Pancreas (tissue), 10 donors: ENCODE measurements at places on chromosomes 1 and 21.

DNA sequence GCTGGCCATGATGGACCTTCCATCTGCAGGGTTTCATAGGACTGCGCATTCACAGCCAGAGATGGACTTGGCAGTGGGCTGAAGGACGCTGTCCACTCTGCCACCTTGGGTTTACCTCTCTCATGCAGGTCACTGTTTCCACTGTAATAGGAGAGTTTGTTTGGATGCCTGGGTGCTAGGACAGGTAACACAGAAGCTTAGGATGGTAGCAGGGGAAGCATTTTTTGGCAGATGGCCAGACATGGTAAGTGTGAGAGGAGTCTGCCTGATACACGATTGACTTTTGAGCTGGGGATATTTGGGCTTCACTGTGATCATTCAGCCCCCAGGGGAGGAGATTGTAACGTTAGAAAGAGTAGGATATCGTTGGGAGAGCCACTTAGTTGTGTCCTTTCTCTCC is 11.8 kb downstream of the PSEN2 start:
- no peak for DNase-seq

DNA sequence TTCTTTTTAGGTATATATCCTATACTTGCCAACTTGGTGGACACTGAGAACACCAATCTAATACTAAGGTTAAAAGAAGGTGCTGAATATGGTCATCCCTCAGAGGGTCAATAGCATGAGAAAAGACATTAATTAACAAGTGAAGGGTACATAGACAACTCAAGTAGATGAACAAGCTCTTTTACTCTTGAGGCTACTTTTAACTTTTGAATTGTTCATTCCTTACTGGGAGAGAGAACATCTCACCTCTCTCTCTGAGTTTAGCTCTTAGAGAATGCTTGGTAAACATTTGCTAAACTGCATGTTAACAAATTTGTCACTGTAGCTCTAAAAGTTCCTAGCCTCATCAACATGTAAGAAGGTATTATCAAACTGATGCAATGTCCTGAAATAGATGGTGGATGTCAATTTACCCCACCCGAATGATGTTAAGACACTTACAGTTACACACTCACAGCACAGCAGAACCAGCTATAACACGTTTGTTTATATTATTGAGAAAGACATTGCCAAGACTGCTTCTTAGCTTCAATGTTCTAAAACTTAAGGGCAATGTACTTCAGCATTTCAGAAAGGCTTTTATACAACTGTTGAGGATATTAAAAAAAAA is 35.9 kb downstream of the HEATR1 start:
- DNase-seq, result no peak

- DNase-seq, result no peak
Measured at GRCh38 chr1:87190402-87190801, 138.3 kb upstream of the LMO4 start.

- DNase-seq, result no peak
Measured at GRCh38 chr1:178294654-178295053, 200.8 kb downstream of the RASAL2 start.

DNA sequence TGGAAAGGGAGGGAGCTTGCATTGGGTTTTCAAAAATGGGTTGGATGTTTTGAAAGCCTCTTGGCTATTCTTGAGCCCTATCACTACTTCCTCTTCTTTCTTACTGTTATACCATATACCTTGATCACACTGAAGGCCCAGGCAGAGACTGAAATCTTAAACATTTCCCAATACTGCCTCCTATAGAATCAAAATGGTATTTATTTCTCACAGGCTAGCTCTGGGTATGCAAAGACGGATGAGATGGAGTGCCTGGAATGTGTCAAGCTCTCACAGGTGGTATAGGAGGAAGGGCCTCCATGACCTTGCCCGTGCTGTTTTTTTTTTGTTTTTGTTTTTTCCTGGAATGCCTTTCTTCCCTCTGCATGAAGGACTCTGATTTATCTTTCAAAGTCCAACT is 268.4 kb upstream of the USP24 start:
- no peak for DNase-seq

DNA sequence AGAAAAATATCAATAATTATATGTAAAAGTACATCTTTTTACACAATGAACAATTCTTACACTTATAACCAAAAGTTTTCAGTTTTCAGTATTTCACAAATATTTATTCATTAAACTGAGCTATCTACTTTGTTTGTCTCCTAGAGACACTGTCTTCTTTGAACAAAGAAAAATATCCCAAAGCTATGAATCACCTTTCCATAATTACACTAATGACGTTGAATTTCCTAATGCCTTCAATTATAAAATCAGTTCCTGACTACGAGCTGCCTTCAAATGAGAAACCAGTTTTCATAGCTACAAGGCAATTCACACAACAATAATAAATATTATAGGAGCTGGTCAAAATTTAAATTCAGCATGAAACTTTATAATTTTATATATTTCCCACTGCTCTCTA is 201.8 kb upstream of the BRINP3 start:
- DNase-seq, result no peak

DNA sequence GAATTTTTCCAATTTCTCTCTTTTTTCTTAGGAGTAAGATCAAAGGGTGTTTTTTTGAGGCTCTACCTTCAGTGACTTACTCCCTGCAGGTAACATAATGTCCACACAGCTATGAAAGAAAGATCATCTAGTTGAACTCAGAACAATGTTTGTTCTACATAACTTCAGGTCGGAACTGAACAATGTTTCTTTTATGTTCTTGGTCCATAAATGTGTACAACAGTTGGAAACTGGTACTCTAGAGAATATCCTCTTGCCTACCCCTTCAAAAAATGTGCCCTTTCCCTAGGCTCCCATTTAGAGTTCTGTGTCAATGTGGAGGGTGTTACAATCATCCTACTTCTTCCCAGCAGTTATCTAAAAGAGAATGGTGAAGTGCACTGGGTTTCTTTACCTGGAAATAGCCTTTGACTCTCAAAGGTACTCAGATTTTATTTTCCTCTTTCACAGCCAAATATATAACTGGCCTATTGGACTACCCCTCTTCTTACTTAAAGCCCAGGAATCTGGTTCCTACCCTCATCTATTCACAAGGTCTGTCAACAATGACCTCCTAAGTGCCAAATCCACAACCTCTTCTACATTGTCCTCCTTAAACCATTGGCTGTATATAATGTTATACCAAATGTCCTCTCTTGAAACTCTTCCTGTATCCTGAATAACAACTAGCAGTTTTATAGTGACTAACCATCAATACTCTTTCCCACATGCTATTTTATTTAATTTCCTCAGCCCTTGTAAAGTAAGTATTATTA is 42.3 kb downstream of the CD58 start:
- no peak for DNase-seq

DNA sequence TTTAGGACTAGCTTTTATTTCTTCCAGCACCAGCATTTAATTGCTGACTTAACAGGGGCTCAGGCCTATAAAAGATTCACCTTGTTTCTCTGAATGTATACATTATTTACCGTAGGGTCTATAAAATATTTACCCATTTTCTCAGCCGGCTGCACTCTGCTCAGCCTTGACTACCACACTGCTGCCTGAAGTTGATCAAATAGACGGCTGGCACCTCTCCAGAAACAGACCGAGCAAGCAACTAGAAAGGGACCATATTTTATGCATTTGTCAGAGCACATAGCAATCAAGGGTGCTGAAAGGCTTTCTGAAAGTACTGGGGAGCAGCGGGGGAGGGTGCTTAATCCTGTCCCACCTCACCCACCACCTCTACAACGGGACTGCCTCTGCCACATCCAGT is 64.7 kb upstream of the FGGY start:
- DNase-seq, result peak; percentile 64

DNA sequence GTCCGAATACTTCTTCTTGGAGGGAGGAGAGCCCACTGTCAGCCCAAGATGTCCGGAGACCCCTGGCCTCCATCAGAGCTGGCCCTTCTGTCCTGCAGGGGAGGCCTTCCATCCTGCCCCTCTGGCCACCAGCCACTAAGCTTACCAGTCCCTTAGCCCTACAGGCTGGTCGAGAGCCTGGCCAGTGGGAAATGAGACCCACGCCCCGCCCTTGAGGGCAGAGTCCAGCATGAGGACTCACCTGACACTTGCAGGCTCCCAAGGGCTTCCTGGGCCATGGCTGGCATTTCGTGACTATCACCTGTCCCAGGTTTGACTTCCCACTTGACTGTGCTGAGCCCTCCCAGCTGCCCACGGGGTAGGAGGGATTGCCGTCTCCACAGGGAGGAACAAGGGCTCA is 361.8 kb upstream of the VAMP3 start:
- DNase-seq, result no peak

- peak; percentile 86 for DNase-seq
Measured at GRCh38 chr1:165543532-165544438, at the start of gene LRRC52. TSS of gene LRRC52 (plus strand) at chr1:165544000. CDS start at chr1:165544297, 297 bp downstream.

- no peak for DNase-seq
Measured at GRCh38 chr1:82245345-82246014, 444.7 kb downstream of the ADGRL2 start.

GRCh38 chr1:12152113-12152891 is 14.5 kb upstream of the TNFRSF1B start:
- DNase-seq, result no peak

- no peak for DNase-seq
Measured at GRCh38 chr1:116874733-116875249, 34.9 kb upstream of the PTGFRN start.

DNA sequence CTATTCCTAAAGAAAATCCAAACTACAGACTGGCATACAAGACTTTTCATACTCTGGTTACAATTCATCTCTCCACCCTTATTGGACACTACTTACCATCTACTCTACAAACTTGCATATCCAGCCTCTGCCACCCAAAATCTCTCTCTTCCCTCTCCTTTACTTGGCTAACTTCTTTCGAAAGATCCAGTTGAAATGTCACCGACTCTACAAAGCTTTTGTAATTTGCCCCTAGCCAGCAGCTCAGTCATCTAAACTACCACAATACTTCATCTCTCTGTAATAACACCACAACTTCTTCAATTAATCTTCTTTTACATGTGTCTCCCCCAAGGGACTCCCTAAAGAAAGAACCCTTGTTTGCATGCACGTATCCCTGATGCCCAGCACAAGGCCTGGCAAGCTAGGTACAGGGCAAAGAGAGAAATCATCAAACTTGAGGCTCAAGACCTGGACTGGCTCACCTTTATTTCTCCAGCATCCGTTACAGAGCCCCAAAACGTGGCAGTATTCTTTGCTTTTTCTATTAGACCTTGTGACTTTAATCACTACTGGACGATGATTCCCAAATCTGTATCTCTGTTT is 2.7 kb downstream of the ZBTB21 start:
- no peak for DNase-seq

DNA sequence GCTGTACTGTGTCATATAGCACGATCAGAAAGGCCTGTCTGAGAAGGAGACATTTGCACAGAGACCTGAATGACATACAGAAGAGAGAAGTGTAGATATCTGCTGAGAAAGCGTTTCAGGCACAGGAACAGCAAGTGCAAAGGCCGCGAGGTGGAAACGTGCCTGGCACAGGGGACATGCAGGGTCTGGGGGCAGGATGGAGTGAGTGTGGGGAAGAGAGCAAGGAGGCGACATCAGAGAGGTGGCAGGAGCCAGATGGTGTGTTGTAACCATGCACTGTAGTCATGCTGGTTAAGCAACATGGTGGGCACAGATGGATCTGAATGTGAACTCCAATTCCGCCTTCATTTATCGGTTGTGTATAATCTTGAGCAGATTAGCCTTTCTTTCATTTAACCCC is 13.0 kb downstream of the KRTCAP2 start:
- DNase-seq, result no peak

- DNase-seq, result no peak
Measured at GRCh38 chr1:210684466-210685294, 356.0 kb downstream of the HHAT start.

GRCh38 chr1:22915816-22916470 is 56.7 kb downstream of the LACTBL1 start:
- no peak for DNase-seq

GRCh38 chr1:41609166-41609883 is 124.8 kb upstream of the EDN2 start:
- no peak for DNase-seq

- DNase-seq, result no peak
Measured at GRCh38 chr1:227323967-227324268, 5.6 kb upstream of the CDC42BPA start.

- DNase-seq, result no peak
Measured at GRCh38 chr1:48038270-48038767, 41.1 kb upstream of the TRABD2B start.

- DNase-seq, result no peak
Measured at GRCh38 chr1:183372586-183373230, 45.5 kb downstream of the NMNAT2 start.

- no peak for DNase-seq
Measured at GRCh38 chr1:233907151-233907550, 2.7 kb downstream of the SLC35F3 start.

- no peak for DNase-seq
Measured at GRCh38 chr1:93659822-93660503, 21.7 kb downstream of the BCAR3 start.

- DNase-seq, result no peak
Measured at GRCh38 chr1:240111558-240111957, 19.9 kb downstream of the FMN2 start.

GRCh38 chr1:86183810-86184209 is 27.2 kb upstream of the COL24A1 start:
- DNase-seq, result no peak

DNA sequence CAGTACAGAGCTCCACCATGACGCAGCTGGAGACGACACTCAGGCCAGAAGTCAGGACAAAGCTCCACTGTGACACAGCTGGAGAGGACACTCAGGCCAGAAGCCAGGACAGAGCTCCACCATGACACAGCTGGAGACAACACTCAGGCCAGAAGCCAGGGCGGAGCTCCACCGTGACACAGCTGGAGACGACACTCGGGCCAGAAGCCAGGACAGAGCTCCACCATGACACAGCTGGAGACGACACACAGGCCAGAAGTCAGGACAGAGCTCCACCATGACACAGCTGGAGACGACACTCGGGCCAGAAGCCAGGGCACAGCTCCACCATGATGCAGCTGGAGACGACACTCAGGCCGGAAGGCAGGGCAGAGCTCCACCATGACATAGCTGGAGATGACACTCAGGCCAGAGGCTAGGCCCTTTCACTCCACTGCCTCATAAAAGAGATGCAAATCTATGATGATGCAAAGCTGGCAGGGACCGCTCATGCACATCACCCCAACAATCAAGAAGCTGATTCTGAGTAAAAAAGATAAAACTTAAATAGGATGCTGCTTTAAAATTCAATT is 13.6 kb upstream of the OR2B11 start:
- no peak for DNase-seq

DNA sequence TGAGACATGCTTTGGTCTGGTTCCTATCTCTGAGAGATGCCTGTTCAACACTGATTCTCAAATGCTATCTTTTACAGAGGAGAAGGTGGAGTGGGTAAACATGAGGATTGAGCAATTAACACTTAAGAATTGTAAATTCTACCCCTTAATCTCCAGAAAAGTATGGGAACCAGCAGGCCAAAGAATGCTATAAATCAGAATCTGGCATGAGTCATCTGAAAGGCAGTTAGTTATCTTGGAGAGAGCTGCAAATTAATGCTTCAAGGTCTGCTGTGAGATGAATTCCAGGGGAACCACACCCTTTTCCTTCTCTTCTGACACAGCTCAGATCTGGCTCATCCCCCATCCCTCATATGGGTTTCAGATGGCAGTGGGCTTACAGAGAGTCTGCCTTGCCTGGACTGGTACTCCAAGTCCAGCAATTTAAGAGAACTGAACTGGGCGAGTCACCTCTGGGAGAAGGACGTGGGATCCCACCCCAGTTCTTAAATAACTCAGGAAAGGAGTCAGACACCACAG is 5.2 kb downstream of the S100A10 start:
- no peak for DNase-seq

GRCh38 chr21:39714331-39714730 is 30.7 kb upstream of the IGSF5 start:
- DNase-seq, result no peak
